ENCODE measurements at places on chromosomes 2 and 18. TPM values are rescaled to one million over a fixed set of nuclear protein-coding genes. Genes with fewer than 3 reads are reported as not detected.

DNA sequence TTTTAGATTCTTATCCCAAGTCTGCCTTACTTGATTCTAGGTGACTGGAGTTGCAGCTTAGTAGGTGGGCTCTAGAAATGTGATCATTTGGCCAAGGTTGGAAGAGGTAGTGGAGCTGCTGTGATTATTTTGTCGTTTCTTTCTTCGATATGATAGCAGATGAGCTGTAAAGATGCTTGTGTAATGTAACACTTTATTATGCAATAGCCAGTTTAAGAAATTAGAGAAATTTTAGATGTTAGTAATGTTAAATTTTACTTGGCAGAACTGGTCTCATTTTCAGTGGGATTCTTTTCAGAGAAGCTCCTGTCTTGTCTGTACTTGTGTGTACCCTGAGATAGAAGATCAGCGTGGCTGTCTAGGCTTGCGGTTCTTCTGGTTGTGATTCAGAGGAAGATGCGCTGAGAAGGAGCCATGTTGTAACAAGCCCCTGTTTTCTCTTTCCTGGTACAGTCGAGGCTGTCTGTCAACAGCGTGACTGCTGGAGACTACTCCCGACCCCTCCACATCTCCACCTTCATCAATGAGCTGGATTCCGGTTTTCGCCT lies 9.3 kb downstream of the TSN start:
- no peak overlapping the region for H3K4me3 ChIP-seq
- no peaks in the 10 kb centered on the region for H3K4me1 ChIP-seq
- H3K27me3 ChIP-seq: no peaks in the 10 kb centered on the region
- peaks cover 44% of the 10 kb centered on the region for H3K36me3 ChIP-seq
- H3K27ac ChIP-seq: no peak overlapping the region

DNA sequence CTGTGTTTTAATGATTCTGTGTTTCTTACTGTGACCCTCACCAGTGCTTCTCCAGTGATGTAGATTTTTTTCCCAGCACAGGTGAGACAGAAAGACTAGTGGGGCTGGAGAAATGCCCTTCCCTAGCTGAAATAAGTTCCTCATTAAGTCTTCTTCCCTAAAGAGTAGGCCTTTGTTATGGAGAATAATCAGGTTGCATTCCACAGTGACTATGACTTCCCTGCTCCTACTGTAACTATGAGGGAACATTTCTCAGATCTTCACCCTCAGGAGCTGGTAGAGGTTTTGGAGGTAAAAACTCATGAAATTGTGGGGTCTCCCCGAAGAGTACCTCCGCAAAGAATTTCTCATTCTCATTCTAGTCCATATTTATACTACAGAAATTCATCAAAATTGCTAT lies 286.2 kb downstream of the GRB14 start:
- no peak overlapping the region for H3K4me3 ChIP-seq
- H3K27me3 ChIP-seq: no peaks in the 10 kb centered on the region
- H3K27ac ChIP-seq: no peak overlapping the region
- no peaks in the 10 kb centered on the region for H3K36me3 ChIP-seq
- H3K4me1 ChIP-seq: no peaks in the 10 kb centered on the region
- DNase-seq: no peak

DNA sequence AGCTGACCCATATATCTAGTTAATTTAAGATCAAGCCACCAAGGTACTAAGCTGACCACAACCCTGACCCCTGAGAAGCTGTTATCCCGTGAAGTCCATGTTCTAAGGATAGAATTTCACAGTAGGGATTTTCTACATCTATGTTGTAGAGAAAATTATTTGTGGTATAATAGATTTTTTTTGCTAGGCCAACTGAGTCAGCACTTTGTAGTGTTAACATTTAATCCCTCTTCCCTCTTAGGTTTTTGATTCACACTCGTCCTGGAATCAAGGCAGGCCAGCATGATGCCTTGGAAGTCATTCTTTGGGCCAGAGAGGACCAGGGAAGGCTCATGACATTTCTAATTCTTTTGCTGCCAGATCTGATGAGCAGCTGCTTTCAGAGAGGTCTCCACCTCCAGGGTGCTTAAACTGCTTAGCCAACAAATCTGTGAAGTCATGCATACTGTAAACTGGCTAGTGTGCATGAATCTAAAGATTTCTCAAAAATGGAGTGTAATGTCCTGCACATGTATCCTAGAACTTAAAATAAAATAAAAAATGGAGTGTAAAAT lies 102.5 kb downstream of the RBM43 start:
- no peak overlapping the region for H3K27ac ChIP-seq
- H3K36me3 ChIP-seq: no peaks in the 10 kb centered on the region
- H3K4me1 ChIP-seq: no peaks in the 10 kb centered on the region
- no peak overlapping the region for H3K4me3 ChIP-seq

DNA sequence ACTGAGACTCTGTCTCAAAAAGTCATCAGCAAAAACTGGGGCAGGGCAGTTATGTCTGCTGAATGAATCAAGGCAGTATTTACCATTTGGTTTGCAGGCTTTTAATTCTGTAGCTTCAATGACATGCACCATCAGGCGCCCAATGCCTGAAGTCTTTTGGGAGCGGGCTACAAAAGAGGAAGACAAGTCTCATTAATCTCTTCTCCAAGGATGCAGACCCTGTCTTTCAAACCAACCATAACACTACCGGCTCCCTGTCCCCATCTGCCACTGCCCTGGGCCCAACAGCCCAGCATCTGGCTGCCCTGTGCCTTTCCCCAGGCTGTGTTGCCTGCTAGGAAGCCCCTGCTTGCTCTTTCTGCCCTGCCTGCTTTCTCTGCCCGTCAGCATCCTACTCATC lies 30.3 kb downstream of the FAM228A start:
- H3K36me3 ChIP-seq: peaks cover 4% of the 10 kb centered on the region
- no peak overlapping the region for H3K4me3 ChIP-seq
- no peaks in the 10 kb centered on the region for H3K4me1 ChIP-seq

- H3K4me1 ChIP-seq: no peaks in the 10 kb centered on the region
- H3K27me3 ChIP-seq: peaks cover 65% of the 10 kb centered on the region
- H3K27ac ChIP-seq: no peak overlapping the region
- no peaks in the 10 kb centered on the region for H3K36me3 ChIP-seq
Observed at GRCh38 chr18:78984941-78985784, 5.5 kb downstream of the SALL3 start.

DNA sequence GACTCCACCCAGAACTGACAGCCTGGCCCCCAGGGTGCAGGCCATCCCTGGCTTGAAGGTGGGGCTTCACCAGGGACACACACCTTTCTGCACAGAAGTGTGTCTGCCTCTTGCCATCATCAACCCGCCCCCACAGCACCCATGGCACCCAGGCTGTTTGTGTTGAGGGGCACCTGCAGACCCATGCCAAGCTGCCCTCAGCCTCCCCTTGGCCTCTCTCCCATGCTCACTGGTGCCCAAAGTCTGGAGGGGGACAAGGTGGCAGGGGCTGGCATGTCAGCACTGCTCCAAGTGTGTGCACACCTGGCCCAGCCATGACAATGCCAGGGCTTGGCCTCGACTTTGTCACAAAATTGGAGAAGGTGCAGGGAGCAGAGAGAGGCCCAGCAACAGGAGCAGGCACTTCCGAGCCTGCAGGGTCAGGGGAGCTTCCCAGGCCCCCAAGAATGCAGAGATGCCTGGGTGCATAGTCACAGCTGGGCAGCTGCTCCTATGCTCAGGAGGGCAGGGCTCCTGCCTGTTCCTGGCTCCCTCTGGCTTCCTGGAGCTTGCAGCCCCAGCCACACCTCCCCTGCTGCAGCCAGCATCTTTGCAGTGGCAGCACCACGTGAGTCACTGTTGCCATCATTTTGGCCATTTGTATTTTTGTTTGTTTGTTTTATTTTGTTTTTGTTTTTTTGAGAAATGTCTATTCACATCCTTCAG lies 280.6 kb upstream of the UBE2E3 start:
- no peak for DNase-seq
- no peak overlapping the region for H3K27ac ChIP-seq
- no peaks in the 10 kb centered on the region for H3K27me3 ChIP-seq
- H3K4me1 ChIP-seq: no peaks in the 10 kb centered on the region

The CYBRD1 gene
- 0.95 TPM for total RNA-seq

The ZSWIM2 gene
- total RNA-seq: not detected

Data from cardiac muscle cell (in vitro differentiated cells and primary cell).